ENCODE measurements at places on chromosomes 1 and 21.

DNA sequence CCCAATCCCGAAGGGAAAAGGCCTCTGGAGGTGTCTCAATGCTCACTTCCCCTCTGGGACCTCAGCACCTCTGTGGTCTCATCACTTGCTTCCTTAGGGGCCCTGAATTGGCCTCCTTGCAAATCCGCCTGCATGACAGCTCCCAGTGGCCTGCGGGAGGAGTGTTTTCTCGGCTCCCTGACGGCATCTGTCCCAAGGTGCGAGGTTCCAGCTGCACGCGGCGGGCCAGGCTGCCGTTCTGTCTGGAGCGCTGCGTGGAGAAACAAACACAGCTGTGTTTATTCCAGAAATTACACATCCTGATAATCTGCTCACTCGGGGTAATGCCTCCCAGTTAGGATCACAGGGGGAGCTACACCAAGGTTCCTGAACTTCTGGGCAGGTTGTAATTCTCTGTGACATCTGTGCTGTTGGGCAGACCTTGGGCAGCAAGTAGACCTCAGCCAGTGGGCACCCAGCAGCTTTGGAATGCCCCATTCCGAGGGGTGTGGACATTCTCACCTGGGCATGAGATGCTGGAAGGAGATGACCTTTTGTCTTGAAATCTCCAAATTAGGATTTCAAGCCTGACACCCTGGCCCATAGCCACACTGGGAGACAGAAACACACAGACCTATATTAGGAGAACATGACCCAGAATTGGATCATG is 18.2 kb downstream of the EPHB2 start:
- no peak for DNase-seq

GRCh38 chr1:87812871-87813577 is 484.3 kb downstream of the LMO4 start:
- DNase-seq = no peak

GRCh38 chr1:52054496-52055065 is 410 bp downstream of the TXNDC12 start:
- DNase-seq = no peak

- no peak for DNase-seq
Observed at GRCh38 chr1:77825131-77825709, 45.8 kb downstream of the MIGA1 start.

DNA sequence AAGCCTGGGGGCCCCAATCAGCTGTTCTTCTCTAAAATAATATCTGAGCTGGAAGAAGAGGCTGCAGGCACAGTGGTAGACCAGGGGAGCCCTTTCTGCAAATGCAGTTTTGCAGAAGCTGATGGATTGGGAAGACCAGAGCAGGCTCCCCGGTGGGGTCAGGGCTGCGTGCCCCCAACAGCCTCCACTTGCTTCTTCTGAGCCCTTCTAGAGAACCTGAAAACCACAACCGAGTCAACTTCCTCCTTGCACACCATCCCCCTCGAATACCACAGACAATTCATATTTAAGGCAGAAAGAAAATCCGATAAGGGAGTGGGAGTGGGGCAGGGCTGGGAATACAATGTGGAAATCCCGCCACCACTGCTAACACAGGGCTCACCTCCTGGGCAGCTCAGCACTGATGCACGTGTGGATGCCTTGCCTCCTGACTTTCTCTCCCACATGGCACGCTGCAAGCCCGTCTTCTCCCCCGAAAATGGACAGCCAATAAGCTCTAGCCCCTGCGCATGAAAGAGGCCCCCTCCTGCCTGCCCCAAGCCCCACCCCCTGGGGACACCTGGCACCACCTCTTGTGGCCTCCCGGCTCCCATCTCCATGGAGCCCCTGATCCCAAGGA is 25.4 kb upstream of the ALDH4A1 start:
- DNase-seq = no peak

GRCh38 chr21:45972353-45972715 is 9.2 kb upstream of the COL6A1 start:
- peak; percentile 72 for DNase-seq

DNA sequence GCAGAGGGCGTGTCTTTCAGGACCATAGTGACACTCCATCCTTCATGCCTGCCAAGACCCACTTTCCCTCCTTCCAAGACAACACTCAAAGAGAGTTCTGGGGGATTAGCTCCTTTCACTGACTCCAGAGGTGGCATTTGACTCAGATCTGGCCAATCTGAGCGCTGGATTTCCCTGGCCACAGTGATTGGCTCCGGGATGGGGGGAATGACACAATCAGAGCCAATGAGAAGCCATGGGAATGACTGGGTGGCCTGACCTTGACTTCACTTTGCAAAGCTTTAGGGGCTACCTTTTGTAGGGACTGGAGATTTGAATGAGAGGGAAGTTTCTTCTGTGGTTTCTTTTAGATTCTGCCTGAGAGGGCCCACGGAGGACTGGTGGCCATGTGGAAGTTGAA is 26.9 kb upstream of the WNT4 start:
- no peak for DNase-seq

DNA sequence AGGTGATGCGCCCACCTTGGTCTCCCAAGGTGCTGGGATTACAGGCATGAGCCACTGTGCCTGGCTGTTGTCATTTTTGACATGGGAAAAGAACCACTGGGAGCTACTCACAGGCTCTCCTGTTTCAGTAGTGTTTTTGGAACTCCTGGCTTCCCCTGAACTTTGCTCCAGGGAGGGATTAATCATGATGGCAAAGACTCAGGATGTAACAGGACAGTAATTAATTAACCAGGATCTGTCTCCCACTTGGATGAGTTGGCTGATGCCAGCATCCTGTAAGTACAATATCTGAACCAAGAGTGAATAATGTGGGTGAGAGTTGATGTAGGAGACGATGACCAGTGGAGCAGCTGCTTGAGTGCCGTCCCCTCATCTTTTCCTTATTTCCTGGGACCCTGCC is 4.9 kb downstream of the SFT2D2 start:
- no peak for DNase-seq

- DNase-seq = peak; percentile 4
Observed at GRCh38 chr1:20410503-20410902, 75.5 kb downstream of the CAMK2N1 start.
